ENCODE measurements at places on chromosomes 2 and 18.

GRCh38 chr18:37330173-37330572 lies 235.4 kb downstream of the CELF4 start:
- DNase-seq, result no peak

- no peak for DNase-seq
Observed at GRCh38 chr2:29215739-29216608, 100.8 kb downstream of the CLIP4 start.

DNA sequence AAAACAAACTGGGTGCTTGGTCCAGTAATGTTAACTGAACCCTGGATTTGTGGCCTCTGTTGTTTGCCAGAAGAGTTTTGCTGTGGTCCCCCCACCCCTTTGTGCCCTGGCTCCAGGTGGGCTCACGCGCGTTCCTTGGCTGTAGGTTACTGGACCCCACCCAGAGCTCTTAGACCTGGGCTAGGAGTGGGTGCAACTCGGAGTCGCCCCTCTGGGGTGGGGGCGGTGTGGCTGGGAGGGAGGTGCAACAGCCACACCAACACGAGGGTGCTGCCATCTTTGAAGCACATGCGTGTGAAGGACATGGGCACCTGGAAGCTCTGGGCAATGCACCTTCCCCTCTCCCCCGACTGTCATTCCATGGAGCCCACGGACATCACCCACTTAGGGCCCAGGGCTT lies 92.7 kb downstream of the USP40 start:
- no peak for DNase-seq

GRCh38 chr18:39529358-39529757 lies 1963.8 kb upstream of the CELF4 start:
- DNase-seq, result no peak
